Kasumi-1 (cell line): ENCODE measurements at places on chromosomes 12 and 14.
A peak's percentile ranks its signal among the peaks of the same experiment; 100 is the strongest.

- no peak for DNase-seq
Observed at GRCh38 chr14:26403760-26404159, 194.1 kb downstream of the NOVA1 start.

DNA sequence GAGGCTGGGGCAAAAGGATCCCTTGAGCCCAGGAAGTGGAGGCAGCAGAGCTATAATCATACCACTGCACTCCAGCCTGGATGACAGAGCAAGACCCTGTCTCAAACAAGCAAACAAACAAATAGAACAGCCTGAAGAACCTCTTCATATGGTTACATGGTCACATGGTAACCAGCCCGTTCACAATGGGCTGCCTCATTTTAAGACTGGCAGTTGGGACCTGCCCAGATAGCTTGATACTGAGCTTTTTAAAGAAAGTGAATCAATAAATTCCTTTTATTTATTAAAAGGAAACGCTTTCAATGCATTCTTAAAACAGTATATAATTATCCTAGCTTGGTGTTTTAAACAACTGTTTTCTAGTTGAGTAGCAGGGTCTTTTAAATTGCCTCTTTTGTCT is 10.5 kb downstream of the MLXIP start:
- DNase-seq, result no peak

- no peak for DNase-seq
Observed at GRCh38 chr14:88848571-88848970, 24.1 kb downstream of the TTC8 start.

DNA sequence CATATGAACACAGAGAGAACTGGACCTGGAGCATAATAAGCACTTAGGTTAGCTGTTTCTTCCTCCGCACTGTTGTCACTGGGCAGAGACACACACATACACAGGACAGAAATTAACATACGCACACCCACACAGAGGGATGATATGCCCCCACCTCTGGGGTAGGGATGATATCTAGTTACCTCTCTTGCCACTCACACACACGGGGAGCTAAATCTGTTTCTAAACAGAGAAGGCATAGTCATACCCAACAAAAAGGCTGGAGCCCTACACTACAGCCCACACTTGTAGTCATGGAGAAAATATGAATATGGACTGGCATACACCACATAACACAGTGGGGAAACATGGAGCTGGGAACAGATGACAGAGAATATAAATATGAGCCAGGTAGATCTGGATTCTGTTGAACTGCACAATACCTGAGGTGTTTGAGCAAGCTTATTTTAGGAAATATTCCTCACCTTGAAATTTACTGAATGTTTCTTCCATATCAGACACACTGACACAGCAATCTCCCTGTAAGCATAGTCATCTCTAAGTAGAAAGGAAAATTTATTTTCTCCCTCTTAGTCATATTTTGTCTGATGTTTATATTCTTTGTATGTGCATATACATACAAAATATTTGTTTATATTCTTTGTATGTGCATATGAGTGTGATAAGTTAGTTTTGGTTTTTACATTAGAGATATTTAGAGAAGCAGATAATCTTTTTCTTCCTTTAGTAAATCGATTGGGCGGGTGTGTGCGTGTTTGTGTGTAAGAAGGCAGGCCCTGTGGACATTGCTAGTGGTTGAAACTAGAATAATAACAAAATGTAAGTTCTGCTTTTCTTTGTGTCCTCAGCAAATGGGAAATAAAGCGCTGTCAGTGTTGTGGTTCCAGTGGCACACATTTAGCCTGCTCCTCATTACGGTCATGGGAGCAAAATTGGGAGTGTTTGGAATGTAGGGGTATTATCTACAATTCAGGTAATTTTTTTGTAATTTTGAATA is 20.9 kb upstream of the SCFD1 start:
- DNase-seq, result peak; percentile 54

- no peak for DNase-seq
Observed at GRCh38 chr14:100804558-100805309, 21.2 kb upstream of the MEG3 start.

GRCh38 chr12:124422570-124423523 is 128.0 kb downstream of the RFLNA start:
- no peak for DNase-seq

GRCh38 chr12:6934110-6934509 is 6.4 kb downstream of the ATN1 start:
- no peak for DNase-seq

GRCh38 chr12:119241049-119241448 is 62.3 kb downstream of the HSPB8 start:
- DNase-seq, result no peak

- DNase-seq, result peak; percentile 29
Observed at GRCh38 chr14:63770187-63770807, 42.4 kb upstream of the SGPP1 start.
